NCI-H446 (cell line): ENCODE measurements at places on chromosomes 3 and 15.

- no peak for DNase-seq
These were observed 565 bp downstream of the CIB2 start for GRCh38 chr15:78130466-78131294.

- no peak for DNase-seq
These were observed 51.0 kb upstream of the TJP1 start for GRCh38 chr15:29873264-29873663.

- DNase-seq, result no peak
These were observed 330.6 kb upstream of the LMCD1 start for GRCh38 chr3:8170971-8171508.

DNA sequence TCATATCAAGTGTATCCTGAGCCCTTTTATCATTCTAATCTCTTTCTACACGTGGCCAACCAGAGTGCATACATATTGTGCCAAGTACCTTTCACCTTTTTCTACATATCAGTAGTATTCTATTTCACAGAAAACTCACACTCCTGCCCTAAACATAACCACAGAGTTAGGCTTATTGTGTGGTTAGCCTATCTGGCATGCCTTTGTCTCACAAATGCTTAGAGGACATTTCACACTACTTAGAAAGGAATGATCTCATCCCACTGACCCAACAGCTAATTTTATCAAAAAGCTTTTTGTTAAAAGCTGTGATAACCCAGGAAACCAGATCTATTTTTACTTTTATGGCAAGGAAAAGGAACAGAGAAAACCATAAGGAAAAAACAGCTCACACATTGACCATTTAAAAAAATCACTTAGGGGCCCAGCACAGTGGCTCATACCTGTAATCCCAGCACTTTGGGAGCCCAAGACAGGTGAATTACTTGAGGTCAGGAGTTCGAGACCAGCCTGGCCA, 17.8 kb upstream of the MAP4 start:
- DNase-seq, result no peak

DNA sequence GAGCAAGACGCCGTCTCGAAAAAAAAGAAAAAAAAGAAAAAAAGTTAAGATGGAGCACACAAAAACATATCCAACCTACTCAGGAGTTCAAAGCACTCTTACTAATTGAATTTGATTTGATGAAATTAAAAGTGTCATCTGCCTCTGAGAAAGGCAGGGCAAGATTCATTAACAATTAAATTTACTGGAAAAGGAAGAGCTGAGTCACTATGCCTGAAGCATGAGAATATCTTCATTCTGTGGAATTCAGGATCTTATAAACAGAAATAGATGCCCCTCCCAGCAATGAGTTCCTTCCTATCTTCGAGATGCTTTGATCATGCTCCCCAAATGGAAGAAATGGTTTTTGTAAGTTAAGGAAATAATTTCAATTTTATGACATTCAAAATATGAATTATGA, 61.0 kb upstream of the ST3GAL6 start:
- no peak for DNase-seq

DNA sequence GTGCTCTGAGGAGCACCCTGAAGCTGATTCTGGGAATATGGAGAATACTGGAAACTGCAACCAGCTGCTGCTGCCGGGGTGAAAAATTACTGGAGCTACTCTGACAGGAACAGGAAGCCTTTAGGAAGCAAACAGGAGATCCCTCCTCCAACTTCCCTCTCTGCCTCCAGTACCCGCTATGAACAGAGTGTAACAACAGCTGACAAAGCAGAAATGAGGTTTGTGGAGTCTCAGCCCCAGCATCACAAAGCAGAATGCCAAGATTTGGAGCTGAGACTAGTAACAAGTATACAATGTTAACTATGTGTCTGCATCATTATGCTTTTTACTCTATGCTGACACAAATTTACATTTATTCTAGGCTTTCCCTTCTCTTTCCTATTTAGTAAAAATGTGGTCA, 22.7 kb upstream of the PIAS1 start:
- DNase-seq, result no peak

GRCh38 chr15:75170711-75171341, 30.9 kb upstream of the C15orf39 start:
- DNase-seq, result peak; percentile 10

DNA sequence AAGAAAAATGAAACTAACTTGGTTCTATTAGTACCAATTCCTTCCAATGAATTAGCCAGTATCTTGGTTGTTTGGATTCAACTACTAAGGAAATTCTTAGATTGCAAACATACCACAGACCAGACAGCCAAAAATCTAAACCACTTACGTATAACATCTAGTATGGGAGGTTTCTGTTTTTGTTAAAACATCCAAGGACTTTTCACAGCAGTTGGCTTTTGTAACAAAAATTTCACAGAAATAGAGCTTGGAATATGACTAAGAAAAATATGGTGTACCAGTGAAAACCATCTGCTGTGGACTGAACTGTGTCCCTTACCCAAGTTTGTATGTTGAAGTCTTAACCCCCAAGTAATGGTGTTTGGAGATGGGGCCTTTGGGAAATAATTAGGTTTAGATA, 199.2 kb downstream of the OTOL1 start:
- no peak for DNase-seq

DNA sequence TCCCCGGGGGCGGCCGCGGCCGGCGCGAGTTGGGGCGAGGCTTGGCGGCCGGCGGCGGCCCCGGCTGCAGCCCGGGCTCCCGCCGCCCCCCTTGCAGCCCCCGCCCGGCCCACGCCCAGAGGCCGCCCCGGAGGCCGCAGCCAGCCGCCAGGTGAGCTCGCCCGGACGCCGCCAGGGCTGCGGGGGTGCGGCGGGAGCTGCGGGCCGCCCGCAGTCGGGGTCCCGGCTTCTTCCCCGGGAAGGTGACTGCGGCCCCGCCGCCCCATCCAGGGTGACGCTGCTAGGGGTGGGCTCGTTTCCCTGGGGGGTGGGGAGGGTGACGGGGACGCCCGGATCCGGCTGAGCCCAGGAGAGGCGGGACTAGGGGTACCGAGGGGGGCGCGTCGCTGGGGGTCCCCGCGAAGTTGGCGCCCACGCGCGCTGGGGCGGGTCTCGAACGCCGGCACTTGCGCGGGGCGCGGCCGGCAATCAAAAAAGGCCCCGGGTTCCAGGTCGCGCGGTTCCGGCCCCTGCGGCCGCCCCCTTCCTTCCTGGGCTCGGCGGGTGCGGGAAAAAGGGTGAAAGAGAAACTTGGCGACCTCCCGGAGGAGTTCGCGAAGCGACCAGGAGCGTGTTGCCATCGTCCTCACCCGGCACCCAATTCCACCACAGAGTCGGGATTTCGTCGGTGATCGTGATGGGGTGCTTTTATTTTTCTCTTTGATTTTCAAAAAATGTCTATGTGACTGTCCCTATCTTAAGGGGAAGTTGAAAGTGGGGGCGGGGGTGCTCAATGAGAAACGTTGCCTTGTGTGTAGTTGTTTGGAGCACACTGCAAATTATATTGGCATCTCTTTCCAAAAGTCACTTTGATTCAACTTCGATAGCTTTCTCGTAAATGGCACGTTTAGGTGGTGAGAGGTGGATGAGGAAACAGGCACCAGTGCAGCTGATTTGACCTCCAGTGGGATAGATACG, 619 bp downstream of the ATXN7 start:
- DNase-seq, result no peak

GRCh38 chr15:43270676-43271306, 4.1 kb upstream of the TGM5 start:
- DNase-seq, result no peak

DNA sequence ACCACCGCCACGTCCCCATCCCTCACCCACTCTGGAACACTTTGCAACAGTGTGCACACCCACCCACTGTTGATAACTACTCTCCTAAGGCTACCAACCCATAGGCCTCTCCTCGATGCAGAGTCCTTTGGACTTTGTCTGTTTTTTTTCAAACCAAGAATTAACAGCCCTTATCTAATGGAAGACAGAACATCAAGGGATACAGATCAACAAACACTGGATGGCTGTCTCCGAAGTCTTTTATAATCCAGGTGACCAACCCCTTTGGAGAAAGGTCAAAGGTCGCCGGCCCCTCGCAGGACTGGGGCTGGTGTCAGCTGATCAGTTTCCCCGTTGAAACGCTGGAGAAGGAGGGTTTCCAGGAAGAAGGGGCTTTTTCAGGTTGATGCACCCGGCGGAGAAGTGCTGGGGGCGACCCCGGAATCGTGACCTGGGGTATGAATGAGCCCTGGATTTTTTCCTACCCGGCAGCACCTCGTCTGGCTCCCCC, 532 bp downstream of the B4GALT4 start:
- DNase-seq, result peak; percentile 46

GRCh38 chr3:26931896-26932295, 309.3 kb downstream of the LRRC3B start:
- DNase-seq, result no peak
